ENCODE measurements at places on chromosomes 5 and 9. TPM values are rescaled to one million over a fixed set of nuclear protein-coding genes. Genes with fewer than 3 reads are reported as not detected.

The ADAMTSL2 gene
- total RNA-seq, result 1.1 TPM

The TLX3 gene
- total RNA-seq, result 0.83 TPM

The TSSK1B gene
- total RNA-seq, result 0.52 TPM

The SV2C gene
- 0.12 TPM for total RNA-seq

DNA sequence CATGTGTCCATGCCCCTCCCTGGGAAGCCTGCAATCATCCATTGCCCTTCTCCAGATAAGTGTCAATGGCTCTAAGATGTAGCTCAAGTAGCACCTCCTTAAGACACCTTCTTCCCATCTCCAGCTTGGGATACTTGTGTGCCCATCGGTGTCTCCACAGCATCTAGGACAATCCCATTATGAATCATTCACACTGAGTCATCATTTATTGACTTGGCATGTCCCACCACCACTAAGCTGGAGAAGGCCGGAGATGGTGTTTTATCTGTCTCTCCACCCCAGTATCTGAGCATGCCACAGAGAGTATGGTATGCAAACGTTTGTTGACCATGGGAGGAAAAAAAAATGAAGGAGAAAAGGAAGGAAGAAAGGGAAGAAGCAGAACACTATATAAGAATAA is 342.2 kb downstream of the TRIM32 start:
- H3K4me1 ChIP-seq, result no peaks in the 10 kb centered on the region
- no peak overlapping the region for H3K4me3 ChIP-seq
- no peak for DNase-seq
- no peaks in the 10 kb centered on the region for H3K27me3 ChIP-seq
- H3K27ac ChIP-seq, result no peak overlapping the region
- H3K36me3 ChIP-seq, result no peaks in the 10 kb centered on the region

- no peaks in the 10 kb centered on the region for H3K27me3 ChIP-seq
- H3K4me1 ChIP-seq, result peaks cover 9% of the 10 kb centered on the region
- no peak for DNase-seq
- no peaks in the 10 kb centered on the region for H3K36me3 ChIP-seq
- H3K27ac ChIP-seq, result no peak overlapping the region
Measured at GRCh38 chr5:135214897-135215616, 181.0 kb upstream of the PITX1 start.

GRCh38 chr5:92980491-92980890 is 600.5 kb downstream of the NR2F1-AS1 start:
- DNase-seq, result no peak
- no peaks in the 10 kb centered on the region for H3K4me1 ChIP-seq
- no peak overlapping the region for H3K4me3 ChIP-seq

- no peaks in the 10 kb centered on the region for H3K27me3 ChIP-seq
- no peak overlapping the region for H3K27ac ChIP-seq
- no peak overlapping the region for H3K4me3 ChIP-seq
- H3K36me3 ChIP-seq, result no peaks in the 10 kb centered on the region
- DNase-seq, result peak; percentile 68
- H3K4me1 ChIP-seq, result peaks cover 20% of the 10 kb centered on the region
Measured at GRCh38 chr9:113599646-113600022, 136.1 kb downstream of the RGS3 start.

- peaks cover 6% of the 10 kb centered on the region for H3K36me3 ChIP-seq
- no peaks in the 10 kb centered on the region for H3K4me1 ChIP-seq
- DNase-seq, result no peak
- H3K27me3 ChIP-seq, result no peaks in the 10 kb centered on the region
- H3K27ac ChIP-seq, result no peak overlapping the region
Measured at GRCh38 chr5:66516550-66516949, 79.6 kb upstream of the MAST4 start.

- H3K36me3 ChIP-seq, result no peaks in the 10 kb centered on the region
- H3K4me3 ChIP-seq, result no peak overlapping the region
- no peak overlapping the region for H3K27ac ChIP-seq
- no peaks in the 10 kb centered on the region for H3K27me3 ChIP-seq
- no peak for DNase-seq
- no peaks in the 10 kb centered on the region for H3K4me1 ChIP-seq
Measured at GRCh38 chr5:135894789-135895188, 852 bp downstream of the IL9 start.

- H3K36me3 ChIP-seq, result no peaks in the 10 kb centered on the region
- DNase-seq, result no peak
- H3K27me3 ChIP-seq, result no peaks in the 10 kb centered on the region
- H3K4me1 ChIP-seq, result peaks cover 3% of the 10 kb centered on the region
- no peak overlapping the region for H3K4me3 ChIP-seq
- H3K27ac ChIP-seq, result no peak overlapping the region
Measured at GRCh38 chr5:15384581-15384980, 115.4 kb upstream of the FBXL7 start.

DNA sequence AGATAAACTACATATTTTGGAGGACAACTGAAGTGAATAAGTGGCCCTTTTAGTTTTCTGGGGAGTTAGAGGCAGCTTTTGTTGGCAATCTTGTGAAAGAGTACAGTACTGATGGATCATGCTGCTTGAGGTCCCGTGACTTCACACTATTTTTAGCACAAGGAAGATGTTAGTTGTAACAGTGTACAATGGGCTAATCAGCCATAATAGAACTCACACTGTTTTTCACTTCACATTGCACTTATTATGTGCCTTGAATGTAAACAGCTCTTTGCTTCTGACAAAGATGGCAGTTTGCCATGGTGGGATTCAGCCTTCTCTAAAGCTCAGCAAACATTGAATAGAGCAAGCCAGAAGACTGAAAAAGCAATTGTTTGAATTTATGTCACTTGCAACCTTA is 176.7 kb upstream of the ZNF608 start:
- H3K36me3 ChIP-seq, result no peaks in the 10 kb centered on the region
- DNase-seq, result no peak
- H3K4me3 ChIP-seq, result no peak overlapping the region
- H3K4me1 ChIP-seq, result peaks cover 58% of the 10 kb centered on the region

- H3K36me3 ChIP-seq, result no peaks in the 10 kb centered on the region
- no peaks in the 10 kb centered on the region for H3K27me3 ChIP-seq
- DNase-seq, result no peak
- H3K27ac ChIP-seq, result no peak overlapping the region
- no peak overlapping the region for H3K4me3 ChIP-seq
Measured at GRCh38 chr5:31235381-31235780, 41.9 kb downstream of the CDH6 start.

GRCh38 chr5:173056783-173057061 is 570 bp downstream of the CREBRF start:
- no peaks in the 10 kb centered on the region for H3K27me3 ChIP-seq
- peak overlapping the region; percentile 77 for H3K4me3 ChIP-seq
- no peak overlapping the region for H3K27ac ChIP-seq
- H3K36me3 ChIP-seq, result no peaks in the 10 kb centered on the region

DNA sequence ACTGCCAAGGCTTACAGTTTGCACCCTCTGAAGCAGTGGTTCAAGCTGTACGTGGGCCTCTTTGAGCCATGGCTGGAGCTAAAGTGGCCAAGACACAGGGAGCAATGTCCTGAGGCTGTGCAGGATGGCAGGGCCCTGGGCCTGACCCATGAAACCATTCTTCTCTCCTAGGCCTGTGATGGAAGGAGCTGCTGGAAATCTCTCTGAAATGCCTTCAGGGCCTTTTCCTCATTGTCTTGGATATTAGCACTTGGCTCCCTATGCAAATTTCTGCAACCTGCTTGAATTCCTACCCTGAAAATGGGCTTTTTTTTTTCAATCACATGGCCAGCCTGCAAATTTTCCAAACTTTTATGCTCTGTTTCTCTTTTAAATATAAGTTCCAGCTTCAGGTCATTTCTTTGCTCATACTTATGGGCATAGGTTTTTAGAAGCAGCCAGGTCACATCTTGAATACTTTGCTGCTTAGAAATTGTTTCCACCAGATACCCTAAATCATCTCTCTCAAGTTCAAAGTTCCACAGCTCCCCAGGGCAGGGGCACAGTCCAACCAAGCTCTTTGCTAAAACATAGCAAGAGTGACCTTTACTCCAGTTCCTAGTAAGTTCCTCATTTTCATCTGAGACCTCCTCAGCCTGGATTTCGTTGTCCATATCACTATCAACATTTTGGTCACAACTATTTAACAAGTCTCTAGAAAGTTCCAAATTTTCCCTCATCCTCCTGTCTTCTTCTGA is 138.3 kb downstream of the OSTF1 start:
- H3K36me3 ChIP-seq, result peaks cover 7% of the 10 kb centered on the region
- H3K27me3 ChIP-seq, result no peaks in the 10 kb centered on the region
- no peaks in the 10 kb centered on the region for H3K4me1 ChIP-seq
- DNase-seq, result peak; percentile 8
- H3K4me3 ChIP-seq, result no peak overlapping the region

DNA sequence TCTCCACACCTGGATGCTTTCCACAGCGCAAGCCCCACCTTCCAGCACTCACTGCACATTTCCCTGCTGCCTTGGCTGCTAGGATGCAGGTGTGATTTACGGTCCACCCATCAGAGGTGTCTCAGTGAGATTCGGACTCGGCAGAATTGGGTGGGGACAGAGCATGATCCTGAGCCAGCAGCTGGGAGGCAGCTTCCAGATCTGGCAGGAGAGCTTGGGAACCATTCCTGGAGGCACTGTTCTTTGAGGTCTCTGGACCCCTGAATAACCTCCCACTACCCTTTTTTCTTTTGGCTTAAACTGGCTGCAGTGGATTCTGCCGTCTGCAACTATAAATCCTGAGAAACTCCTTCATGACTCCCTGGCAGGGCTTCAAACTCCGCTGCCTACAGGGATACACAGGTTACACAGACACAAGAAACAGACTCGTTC is 99.6 kb upstream of the PHYKPL start:
- no peaks in the 10 kb centered on the region for H3K27me3 ChIP-seq
- H3K36me3 ChIP-seq, result no peaks in the 10 kb centered on the region
- no peak overlapping the region for H3K4me3 ChIP-seq
- H3K4me1 ChIP-seq, result peaks cover 7% of the 10 kb centered on the region
- no peak for DNase-seq

DNA sequence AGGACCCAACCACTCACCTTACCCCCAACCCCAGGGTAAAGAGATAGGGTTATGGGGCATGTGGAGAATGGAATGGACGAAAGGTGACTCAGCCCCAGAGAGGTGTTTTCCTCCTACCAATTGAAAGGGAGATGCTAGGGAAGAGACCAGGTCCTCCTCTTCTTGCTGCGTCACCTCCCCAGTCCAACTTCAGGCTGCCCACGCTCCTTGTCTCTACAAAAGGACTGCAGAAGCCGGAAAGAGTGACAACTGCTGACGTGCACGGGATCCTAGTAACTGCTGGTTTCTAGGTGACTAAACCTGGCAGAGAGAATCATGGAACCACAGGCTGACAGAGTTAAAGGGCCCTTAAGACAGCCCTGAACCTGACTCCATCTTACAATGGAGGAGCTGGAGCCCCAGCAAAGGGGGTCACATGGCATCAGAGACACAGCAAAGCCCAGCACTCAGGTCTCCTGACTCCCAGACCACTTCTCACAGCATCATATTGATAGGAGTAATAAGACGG is 2.2 kb downstream of the GPX3 start:
- no peak overlapping the region for H3K27ac ChIP-seq
- H3K27me3 ChIP-seq, result peaks cover 15% of the 10 kb centered on the region
- H3K36me3 ChIP-seq, result no peaks in the 10 kb centered on the region
- DNase-seq, result no peak
- H3K4me3 ChIP-seq, result no peak overlapping the region

GRCh38 chr5:146344155-146345118 is 5.8 kb downstream of the POU4F3 start:
- peaks cover 26% of the 10 kb centered on the region for H3K4me1 ChIP-seq
- H3K27me3 ChIP-seq, result peaks cover 100% of the 10 kb centered on the region
- H3K27ac ChIP-seq, result no peak overlapping the region
- H3K36me3 ChIP-seq, result no peaks in the 10 kb centered on the region

- no peak overlapping the region for H3K27ac ChIP-seq
- no peak overlapping the region for H3K4me3 ChIP-seq
- H3K4me1 ChIP-seq, result no peaks in the 10 kb centered on the region
- no peaks in the 10 kb centered on the region for H3K36me3 ChIP-seq
- H3K27me3 ChIP-seq, result no peaks in the 10 kb centered on the region
Measured at GRCh38 chr9:106707291-106707690, 155.7 kb upstream of the ZNF462 start.

DNA sequence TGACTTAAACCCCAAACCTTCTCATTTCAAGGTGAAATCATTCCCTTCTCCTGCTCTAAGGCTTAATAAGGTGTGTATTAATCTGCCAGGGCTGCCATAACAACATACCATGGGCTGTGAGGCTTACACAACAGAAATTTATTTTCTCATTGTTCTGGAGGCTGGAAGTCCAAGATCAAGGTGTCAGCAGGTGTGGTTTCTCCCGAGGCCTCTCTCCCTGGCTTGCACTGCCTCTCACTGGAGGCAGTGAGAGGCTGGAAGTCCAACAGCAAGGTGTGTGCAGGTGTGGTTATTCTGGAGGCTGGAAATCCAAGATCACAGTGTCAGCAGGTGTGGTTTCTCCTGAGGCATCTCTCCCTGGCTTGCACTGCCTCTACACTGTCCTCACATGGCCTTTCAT is 280.3 kb upstream of the TUT7 start:
- no peaks in the 10 kb centered on the region for H3K27me3 ChIP-seq
- no peak for DNase-seq
- H3K27ac ChIP-seq, result no peak overlapping the region
- no peak overlapping the region for H3K4me3 ChIP-seq
- no peaks in the 10 kb centered on the region for H3K36me3 ChIP-seq

GRCh38 chr9:36031774-36032555 is 4.7 kb upstream of the RECK start:
- H3K4me3 ChIP-seq, result no peak overlapping the region
- H3K36me3 ChIP-seq, result no peaks in the 10 kb centered on the region
- DNase-seq, result no peak

- H3K27me3 ChIP-seq, result no peaks in the 10 kb centered on the region
- no peak overlapping the region for H3K27ac ChIP-seq
- H3K4me1 ChIP-seq, result peaks cover 3% of the 10 kb centered on the region
Measured at GRCh38 chr9:38278931-38279679, 113.4 kb upstream of the ALDH1B1 start.

DNA sequence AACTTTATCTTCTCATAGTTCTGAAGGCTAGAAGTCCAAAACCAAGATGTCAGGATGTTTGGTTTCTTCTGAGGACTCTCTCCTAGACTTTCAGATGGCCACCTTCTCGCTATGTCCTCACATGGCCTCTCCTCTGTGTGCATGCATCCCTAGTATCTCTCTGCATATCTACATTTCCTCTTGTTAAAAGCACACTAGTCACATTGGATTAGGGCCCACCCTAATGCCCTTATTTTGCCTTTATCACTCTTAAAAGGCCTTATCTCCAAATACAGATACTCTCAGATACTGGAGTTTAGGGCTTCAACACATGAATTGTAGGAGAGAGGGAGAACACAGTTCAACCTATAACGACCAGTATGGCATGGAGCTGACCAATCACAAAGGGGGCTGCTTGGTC is 151.7 kb downstream of the PRELID2 start:
- H3K4me1 ChIP-seq, result no peaks in the 10 kb centered on the region
- H3K27me3 ChIP-seq, result no peaks in the 10 kb centered on the region
- no peak for DNase-seq
- no peak overlapping the region for H3K27ac ChIP-seq
- H3K36me3 ChIP-seq, result no peaks in the 10 kb centered on the region
